ENCODE measurements at places on chromosomes 5 and 9.

DNA sequence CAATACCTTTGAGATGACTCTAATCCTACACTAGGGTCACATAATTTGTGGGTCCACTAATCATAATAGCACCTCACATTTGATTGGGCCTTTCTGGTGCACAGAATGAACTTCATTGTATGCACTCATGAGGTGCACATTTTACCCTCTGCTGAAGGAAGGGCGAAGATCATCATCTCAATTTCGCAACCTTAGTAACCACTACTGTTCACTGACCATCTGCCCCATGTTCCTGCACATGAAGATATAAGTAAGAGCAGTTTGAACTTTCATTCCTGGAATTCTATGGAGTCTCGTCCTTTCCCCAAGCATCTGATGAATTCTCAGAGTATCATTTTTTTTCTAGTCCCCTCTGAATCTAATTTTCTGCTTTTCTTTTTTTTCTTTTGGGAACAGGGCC, 21.2 kb downstream of the GAS1 start:
- DNase-seq, result no peak

GRCh38 chr9:87097238-87097637, 149.9 kb upstream of the GAS1 start:
- no peak for DNase-seq

GRCh38 chr9:110249603-110250002, 6.7 kb downstream of the TXN start:
- no peak for DNase-seq

DNA sequence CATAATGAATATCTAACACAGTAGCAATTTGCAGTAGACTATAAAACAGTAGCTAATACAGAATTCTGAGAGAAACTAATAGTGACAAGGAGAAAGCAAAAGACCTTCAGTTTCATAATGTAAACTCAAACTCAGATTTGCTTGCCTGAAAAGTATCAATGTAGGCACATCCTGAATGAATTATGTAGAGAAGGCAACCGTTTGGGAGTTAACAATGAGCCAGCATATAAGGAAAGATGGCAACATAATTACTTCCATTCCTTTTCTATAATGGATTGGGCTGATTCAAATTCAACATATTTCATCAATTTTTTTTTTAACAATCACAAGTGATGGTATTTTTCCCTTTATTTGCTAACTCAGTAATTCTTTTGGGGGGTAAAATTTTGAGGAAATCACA, 261.6 kb downstream of the SEMA5A start:
- no peak for DNase-seq

DNA sequence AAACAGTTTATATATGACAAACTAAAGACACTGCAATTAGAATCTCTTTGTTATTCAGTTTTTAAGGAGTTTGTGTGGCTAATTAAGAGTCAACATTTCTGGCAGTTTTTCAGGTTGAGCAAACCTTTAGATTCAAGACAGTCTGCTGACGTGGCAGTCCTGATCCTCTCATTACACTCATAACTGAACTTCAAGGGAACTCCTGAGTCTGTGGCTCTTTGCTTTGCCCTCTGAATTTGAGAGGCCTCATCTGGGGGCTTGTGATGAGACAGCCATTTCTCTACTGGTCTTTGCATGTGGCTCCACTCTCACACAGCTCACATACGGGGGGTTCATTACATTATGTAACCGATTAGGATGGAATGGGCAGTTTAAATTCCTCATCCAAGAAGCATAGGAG, 182.9 kb upstream of the MEF2C start:
- no peak for DNase-seq

DNA sequence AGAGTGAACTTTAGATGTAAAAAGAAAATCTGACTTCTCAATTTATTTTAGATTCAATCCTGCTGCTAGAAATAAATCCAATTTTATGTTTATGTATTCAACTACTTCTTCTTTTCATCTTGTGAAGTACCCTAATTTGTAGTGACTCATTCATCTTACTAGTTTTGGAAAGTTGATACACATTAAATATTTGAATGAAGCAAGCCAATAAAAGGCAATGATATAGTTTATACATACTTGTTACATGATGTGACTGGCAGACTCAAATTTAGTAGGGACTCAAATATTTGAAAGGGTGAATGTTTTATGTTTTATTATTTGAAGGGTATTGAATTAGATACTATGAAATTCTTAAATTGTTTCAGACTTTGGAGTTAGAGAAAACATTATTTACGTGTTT, 34.7 kb downstream of the CSNK1G3 start:
- no peak for DNase-seq

- DNase-seq, result no peak
These were observed 47.1 kb upstream of the BOD1 start for GRCh38 chr5:173663352-173664153.

Measured in stimulated activated CD8-positive, alpha-beta memory T cell treated with anti-CD3 and anti-CD28 coated beads, Interleukin-2, amount 100 ng/mL, for 1 hour (primary cell).